ENCODE measurements at places on chromosomes 1 and 21. TPM values are rescaled to one million over a fixed set of nuclear protein-coding genes. Genes with fewer than 3 reads are reported as not detected.

MROH9 gene
- not detected for total RNA-seq

ITLN2 gene
- not detected for total RNA-seq

SMIM1 gene
- total RNA-seq: 1.7 TPM

TSNAX gene
- 35.4 TPM for total RNA-seq

IL22RA1 gene
- total RNA-seq: not detected

SLC26A9 gene
- not detected for total RNA-seq

APCS gene
- not detected for total RNA-seq

C4BPA gene
- total RNA-seq: not detected

OR10R2 gene
- not detected for total RNA-seq

SYTL1 gene
- total RNA-seq: 0.36 TPM

DCDC2B gene
- not detected for total RNA-seq

CR1L gene
- 0.73 TPM for total RNA-seq
